ENCODE measurements at places on chromosomes 12 and 14.
A peak's percentile ranks its signal among the peaks of the same experiment; 100 is the strongest.

DNA sequence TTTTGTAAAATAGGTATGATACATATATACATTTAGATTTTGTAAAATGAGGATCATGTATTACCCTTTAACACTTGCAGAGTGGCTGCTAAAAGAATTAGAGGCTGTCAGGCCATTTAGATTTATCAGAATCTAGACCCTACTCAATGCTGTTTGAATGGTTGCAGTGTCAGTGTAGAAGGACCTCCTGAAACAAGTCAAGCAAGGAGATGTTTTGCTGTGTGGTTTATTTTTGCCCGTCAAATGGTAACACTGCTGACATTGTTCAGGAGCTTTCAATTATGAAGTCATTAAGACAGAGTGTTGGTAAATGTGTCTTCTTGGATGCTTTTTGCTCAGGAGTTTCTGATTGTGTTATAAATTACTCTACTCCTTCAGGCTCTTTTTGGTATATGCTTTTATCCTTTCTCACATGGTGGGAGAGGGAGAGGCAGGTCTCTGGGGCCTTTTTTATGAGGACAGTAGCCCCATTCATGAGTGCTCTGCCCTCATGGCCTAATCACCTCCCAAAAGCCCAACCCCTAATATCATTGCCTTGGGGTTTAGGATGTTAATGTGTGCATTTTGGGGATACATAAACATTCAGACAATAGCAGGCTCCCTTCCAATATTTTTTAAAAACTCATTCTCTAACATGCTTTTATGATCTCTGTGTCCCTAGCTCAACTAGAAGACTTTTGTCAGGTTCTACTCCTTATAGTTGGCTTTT is 16.5 kb downstream of the EID3 start:
- DNase-seq = no peak

GRCh38 chr14:98280436-98280835 is 991.6 kb downstream of the BCL11B start:
- no peak for DNase-seq

GRCh38 chr12:15584366-15585041 is 204.7 kb downstream of the EPS8 start:
- peak; percentile 66 for DNase-seq

GRCh38 chr14:79415726-79416125 is 795.6 kb downstream of the DIO2 start:
- no peak for DNase-seq

- no peak for DNase-seq
Observed at GRCh38 chr14:76753541-76754198, 7.6 kb upstream of the VASH1 start.

GRCh38 chr14:44961151-44961553 is 595 bp downstream of the KLHL28 start:
- peak; percentile 55 for DNase-seq

GRCh38 chr14:100556936-100557505 is 30.2 kb downstream of the BEGAIN start:
- DNase-seq = no peak

GRCh38 chr14:31164115-31164514 is 43.5 kb downstream of the HECTD1 start:
- no peak for DNase-seq

DNA sequence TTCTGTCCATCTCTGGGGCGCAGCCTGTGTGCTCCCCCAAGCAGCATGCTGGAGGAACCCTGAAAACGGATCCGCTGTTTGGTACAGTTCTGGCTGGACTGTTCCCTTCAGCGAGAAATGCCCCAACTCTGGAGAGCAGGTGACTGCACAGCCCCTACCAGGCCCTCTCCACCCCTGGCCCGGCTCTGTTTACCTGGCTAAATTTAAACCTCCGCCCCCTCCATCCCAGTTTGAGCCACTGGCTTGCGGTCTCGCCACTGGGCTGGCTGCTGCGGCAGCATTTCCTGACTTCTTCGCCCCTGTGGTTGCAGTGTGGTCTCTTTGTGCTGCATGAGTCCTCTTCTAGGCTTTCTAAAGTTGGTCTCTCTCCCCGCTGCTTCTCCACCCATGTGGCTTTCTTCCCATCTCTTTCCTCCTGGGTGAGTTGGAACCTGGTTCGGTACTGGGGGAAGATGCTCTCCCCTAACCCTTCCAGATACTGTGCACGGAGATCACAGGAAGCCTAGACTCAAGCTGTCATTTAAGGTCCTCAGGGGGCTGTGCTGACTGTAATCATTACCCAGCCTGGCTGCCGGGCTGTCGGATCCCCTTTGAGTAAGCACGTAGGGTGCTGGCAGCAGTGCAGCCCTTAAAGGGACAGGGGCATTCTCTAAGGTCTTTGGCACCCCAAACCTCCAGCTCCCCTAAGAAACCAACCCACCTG is 60.6 kb downstream of the FBXL14 start:
- DNase-seq = no peak

Measured in SW 1271 (cell line).